ENCODE measurements at places on chromosomes 4 and X. TPM values are rescaled to one million over a fixed set of nuclear protein-coding genes. Genes with fewer than 3 reads are reported as not detected.

Gene MAGEE2
- not detected for total RNA-seq

Gene ZCCHC13
- total RNA-seq: not detected

Gene UGT8
- total RNA-seq: 0.05 TPM

Gene CORIN
- total RNA-seq: 65.0 TPM
